ENCODE measurements at places on chromosomes 3 and 15.
A peak's percentile ranks its signal among the peaks of the same experiment; 100 is the strongest.

DNA sequence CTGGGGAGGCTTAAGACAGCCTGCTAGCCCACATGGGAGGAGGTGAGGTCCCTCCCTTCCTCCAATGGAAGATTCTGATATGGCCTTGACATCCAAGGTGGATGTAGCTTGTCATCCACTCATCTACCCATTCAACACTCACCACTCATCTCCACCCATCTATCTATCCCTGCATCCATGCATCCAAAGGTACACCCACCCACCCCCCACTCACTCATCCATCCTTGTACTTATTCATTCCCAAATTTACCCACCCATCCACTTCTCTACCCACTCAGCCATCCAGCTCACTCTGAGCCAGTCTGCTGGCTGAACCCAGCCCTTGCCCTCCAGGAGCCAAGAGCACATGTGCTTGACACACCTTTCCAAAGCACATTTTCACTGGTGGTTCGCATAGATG, 189.7 kb downstream of the TLE3 start:
- no peak for DNase-seq

DNA sequence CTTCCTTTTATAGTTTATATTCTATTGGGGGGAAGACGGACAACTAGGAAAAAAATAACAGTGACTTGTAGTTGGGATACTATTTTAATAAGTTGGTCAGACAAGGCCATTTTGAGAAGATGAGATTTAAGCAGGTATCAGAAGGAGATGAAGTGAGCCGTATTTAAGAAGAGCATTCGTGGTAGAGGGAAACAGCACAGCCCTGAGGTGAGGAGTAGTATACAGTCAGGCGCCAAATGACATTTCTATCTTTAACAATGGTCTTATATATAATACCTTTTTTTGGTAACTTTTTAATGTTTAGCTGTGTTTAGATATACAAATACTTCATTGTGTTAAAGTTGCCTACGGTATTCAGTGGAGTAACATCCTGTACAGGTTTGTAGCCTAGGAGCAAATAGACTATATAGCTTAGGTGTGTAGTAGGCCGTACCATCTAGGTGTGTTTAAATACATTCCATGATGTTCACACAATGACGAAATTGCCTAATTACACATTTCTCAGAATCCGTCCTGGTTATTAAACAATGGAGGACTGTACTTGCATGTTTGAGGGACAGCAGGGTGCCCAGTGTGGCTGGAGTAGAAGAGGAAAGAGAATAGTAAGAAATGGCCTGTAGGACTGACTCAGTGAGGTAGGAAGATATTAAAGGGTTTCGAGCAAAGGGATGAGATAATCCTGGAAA, 1.6 kb downstream of the NKTR start:
- DNase-seq: no peak

GRCh38 chr15:90465140-90465929, 64.4 kb upstream of the CRTC3 start:
- no peak for DNase-seq

DNA sequence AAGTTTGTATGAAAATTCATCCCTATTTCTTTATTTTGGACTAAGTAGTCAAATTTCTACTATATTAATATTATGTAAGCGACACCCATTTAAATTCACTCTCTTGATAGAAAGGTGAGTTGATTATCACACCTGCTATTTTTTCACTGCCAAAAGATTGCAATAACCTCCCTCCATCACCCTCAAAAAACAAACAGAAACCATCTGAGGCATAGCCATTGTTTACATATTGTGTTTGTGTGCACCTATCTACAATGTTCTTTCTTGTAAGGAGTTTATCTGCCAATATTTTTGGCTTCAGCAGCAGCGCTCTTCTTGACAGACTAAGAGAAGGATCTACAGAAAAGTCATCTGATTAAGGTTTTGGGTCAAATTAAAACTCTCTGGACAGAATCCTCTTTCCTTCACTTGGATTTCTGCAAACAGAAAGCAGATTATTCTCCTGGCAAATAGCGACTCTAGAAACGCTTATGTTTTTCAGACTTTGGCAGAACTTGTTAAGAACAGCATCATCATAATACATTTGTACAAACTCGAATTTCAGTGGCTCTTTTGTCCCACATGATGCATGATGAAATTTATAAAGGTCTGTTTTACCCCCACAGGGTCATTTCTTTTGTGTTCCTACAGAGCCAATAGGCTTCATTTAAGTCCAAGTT, 48.6 kb downstream of the KCNMB2 start:
- no peak for DNase-seq

DNA sequence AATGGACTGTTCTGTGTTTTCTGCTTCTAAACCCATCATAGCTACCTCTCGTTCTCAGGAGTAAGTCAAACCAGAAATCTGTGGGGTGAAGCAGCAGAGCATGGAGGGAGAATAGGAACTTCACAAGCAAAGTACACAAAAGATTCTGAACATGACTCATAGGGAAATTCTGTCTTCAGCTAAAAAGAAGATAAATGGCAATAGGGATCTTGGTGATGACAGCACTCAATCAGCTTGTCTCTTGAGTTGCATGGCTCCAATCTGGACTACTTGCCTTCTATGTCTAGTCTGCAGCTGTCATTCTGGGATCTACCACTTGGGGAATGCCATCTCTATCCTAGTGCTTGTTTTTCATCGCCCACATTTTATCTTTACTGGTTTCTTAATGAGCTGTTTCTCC, 13.5 kb upstream of the GRAMD1C start:
- DNase-seq: no peak

DNA sequence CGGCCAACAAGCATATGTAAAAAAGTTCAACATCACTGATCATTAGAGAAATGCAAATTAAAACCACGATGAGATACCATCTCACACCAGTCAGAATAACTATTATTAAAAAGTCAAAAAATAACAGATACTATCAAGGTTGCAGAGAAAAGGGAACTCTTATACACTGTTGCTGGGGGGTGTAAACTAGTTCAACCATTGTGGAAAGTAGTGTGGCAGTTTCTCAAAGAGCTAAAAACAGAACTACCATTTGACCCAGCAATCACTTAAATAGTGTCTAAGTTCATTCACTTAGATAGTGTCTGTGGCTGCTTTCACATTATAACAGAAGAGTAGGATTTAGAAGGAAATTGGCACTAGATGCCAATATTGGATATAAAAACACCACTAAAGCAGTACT, 49.7 kb downstream of the CGGBP1 start:
- no peak for DNase-seq

DNA sequence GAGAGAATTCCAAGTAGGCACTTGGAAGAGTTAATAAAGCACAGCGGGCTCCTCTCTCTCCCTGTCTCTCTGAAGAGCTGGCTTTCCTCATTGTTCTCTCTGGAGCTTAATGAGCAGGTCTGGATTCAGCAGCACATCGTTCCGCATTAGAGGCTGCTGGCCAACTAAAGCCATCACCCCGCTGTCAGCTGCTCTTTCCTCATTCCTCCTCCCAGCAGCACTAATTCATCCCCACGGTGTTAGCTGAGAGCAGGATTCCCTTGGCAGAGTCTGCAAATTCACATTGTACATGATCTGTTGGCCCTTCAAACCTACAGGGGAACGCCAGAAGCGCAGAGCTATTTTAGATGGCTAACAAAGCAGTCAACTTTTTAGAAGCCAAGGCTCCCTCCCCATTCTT, 44.2 kb downstream of the SGO1 start:
- peak; percentile 15 for DNase-seq

- DNase-seq: no peak
These were observed 311.0 kb downstream of the MCTP2 start for GRCh38 chr15:94542391-94542790.

DNA sequence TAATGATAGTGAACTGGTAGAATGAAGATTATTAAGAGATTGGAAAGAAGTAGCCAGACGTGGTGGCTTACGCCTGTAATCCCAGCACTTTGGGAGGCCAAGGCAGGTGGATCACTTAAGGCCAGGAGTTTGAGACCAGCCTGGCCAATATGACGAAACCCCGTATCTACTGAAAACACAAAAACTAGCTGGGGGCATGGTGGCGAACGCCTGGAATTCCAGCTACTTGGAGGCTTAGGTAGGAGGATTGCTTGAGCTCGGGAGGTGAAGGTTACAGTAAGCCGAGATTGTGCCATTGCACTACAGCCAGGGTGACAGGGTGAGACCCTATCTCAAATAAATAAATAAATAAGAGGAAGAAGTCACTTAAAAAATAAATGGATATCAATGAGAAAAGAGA, 14.0 kb downstream of the USP8 start:
- DNase-seq: no peak

DNA sequence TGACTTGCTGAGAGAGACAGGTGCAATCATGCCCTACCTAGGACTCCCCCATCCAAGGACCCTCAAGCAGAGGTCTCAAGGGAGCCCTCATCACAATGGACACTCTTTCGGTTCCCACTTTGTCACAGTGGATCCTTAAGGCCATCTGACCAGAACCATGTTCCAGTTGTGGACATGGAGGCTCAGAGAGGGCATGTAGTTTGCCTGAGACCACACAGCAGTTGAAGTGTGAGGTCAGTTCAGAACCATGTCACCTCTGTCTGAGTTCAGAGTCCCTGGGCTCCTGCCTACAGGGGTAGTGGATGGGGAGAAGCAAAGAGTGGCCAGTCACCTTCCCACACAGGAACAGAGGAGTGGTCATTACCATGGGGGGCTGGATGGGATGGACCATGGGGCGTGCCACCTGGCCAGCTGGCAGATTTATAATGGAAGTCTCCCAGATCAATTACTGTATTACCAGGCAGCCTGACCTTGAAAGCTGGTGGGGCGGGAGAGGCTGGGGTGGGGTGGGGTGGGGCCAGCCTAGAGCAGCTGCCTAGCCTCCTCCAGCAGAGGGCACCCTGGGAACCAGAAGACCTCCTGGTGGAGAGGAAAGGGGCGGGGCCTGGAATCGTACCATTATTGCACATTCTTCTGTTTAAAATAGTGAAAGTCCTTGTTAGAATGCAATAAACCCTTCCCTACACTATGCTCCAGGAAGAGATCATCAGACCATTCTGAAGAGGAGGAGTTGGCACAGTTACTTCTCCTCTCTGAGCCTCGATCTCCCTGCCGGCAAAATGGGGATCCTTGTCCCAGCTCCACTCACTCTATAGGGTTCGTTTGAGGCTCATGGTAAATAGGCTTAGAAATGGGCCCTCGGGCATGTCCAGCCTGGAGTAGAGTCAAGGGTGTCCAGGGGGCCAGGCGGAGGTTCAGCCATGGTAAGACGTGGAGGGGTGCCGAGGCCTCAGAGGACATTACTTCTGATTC, 26.9 kb upstream of the LINGO1 start:
- peak; percentile 67 for DNase-seq

GRCh38 chr3:98325055-98325454, 28.6 kb upstream of the OR5K4 start:
- DNase-seq: no peak

GRCh38 chr3:171213907-171214306, 187.4 kb upstream of the SLC2A2 start:
- DNase-seq: no peak

GRCh38 chr3:134029734-134030378, at the start of gene SLCO2A1:
TSS of gene SLCO2A1 (minus strand) at chr3:134029925. CDS start at chr3:134029802, 123 bp downstream.
- DNase-seq: no peak

DNA sequence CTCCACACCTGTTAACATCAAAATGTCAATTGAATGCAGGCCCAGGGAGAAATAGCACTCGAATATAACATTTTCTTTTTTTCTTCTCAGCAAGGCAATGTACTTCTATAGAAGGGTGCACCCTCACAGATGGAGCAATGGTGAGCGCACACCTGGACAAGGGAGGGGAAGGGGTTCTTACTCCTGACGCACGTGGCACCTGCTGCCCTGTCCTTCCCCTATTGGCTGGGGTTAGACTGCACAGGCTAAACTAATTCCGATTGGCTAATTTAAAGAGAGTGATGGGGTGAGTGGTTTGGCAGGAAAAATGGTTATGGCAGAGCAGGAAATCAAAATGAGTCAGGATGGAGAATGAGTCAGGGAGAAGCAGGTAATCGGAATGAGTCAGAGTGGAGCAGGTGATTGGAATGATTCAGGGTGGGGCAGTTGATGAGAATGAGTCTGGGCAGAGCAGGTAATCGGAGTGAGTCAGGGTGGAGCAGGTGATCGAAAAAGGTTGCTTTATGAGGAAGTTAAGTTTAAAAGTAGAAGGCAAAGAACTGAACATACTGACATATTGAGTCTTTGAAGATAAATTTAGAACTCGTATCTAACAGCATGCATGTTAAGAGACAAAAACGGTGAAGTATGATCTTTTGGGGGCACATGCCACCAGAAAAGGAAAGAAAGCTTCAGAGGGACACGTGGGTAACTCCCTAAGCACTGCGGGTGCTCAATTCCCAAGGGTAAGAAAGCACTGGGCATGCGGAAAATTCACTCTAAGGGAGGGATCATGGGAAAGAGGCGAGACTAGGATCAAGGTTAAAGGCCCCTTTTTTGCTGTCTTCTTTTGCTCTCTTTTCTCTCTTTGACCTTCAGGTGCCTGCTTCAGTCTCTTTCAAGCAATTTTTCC, 72.9 kb upstream of the GALNT15 start:
- DNase-seq: no peak

GRCh38 chr15:42402455-42403205, 43.3 kb downstream of the CAPN3 start:
- no peak for DNase-seq

DNA sequence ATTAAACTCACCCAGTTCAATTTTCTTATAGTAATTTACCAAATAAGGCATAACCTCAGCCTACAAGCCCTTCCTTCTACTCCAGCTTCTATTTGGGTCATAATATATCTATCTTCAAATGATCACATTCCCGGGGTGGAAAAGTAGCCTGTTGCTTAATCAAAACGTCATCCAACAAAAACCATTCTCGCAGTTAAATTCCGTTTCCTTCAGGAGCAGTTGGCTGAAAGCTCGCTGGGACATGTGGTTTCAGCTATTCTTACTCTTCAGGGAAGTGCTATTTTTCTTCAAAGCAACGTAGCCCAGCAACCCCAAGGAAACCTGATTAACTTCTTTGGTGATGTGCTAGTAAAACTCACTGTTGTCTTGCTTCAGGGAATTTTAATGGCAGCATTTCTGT, 59.6 kb downstream of the MAGI1 start:
- no peak for DNase-seq

- no peak for DNase-seq
These were observed 1.6 kb upstream of the FOXP1 start for GRCh38 chr3:71585131-71585530.

DNA sequence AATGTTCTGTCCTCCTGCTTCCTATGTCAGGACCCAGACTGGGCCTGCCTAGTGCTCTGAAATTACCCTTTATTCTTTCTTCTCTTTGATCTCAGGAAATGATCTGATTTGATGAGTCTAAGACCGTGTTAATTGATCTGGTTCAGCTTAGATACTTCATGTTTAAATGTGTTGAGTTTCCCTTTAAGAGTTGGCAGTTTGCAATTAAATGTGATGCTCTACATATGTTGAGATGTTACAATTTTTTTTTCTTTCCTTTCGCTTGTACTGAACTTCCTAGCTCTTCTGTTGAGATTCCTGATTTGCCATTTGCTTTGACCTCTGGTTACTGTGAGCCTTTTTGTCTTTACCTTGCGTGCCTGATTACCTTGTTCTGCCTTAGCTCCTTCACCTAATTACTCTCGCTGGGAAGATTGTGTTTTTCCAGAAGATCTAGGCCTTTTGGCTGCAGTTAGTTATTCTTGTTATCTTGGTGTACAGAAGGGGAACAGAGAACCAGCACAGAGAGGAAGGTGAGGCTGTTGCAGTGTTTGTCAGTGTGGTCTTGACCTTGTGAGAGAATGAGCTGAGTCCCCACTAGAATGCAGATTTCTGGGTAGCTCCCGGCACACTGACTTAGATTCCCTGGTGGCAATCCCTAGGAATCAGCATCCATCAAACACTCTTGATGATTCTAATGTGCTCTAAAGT, 203.6 kb downstream of the EDEM1 start:
- no peak for DNase-seq

- no peak for DNase-seq
These were observed 32.2 kb downstream of the CRTAP start for GRCh38 chr3:33145901-33146580.

GRCh38 chr3:182702216-182702615, 91.1 kb upstream of the ATP11B start:
- DNase-seq: no peak
